ENCODE measurements at places on chromosomes 3 and 15.

DNA sequence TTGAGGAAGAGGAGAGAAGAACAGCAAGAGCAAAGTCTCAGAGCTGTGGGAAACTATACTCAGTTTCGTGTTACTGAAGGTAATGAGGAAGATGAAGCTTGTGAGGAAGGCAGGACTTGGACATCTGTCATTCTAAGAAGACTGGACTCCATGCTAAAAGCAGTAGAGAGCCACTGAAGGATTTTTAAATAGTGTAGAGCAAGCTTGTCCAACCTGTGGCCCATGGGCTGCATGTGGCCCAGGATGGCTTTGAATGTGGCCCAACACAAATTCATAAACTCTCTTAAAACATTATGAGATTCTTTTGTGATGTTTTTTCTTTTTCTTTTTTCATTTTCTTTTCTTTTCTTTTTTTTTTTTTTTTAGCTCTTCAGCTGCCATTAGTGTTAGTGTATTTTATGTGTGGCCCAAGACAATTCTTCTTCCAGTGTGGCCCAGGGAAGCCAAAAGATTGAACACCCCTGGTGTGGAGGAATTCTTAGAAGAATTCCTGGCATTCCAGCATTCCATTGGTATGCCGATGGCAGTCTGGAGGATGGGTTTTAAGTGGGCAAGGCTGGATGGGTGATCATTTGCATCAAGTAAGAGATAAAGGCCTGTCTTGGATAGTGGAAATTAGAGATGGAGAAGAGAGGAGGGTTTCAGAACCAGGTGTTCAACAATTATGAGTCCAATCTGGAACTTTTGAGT lies 6.9 kb upstream of the NFKBIZ start:
- DNase-seq, result no peak

- no peak for DNase-seq
These were observed 61.6 kb downstream of the DCBLD2 start for GRCh38 chr3:98839846-98840245.

GRCh38 chr15:69987492-69988489 lies 109.9 kb downstream of the TLE3 start:
- DNase-seq, result no peak

DNA sequence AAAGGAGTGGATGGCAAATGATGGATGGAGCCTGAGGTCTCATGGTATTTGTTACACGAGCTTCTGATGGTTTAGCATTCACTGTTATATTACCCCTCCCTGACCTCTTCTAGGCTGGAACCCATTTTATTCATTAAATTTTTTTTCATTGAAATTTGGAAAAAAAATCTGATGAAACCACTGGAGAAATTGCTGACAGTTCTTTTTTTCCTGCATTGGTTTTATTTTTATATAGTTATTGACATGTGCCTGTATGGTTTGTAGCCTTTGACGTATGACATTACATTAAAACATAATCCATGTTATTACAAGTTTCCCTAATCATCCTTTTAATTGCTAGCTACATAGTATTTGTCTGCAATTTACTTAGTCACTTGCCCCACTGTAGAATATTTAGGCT lies 81.8 kb downstream of the CLDN11 start:
- DNase-seq, result no peak

DNA sequence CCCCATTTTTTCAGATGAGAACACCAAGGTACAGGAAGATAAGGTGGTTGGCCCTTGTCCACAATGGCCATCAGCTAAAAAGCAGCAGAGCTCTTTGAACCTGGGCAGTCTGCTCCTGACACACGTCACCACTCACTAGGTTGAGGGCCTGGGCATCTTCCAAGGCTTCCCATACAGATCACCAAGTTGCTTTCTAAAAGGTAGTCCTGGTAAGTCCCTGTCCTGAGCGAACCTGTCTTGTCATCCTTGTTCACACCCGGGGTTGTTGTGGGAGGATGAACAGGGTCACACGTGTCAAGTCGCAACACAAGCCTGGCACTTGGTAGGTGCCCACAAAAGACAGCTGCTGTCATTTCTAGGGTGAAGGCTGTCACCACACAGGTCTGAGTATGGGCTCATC lies 260.4 kb downstream of the EPHB1 start:
- DNase-seq, result no peak

GRCh38 chr3:52314489-52314888 lies 1.6 kb upstream of the DNAH1 start:
- DNase-seq, result no peak

- no peak for DNase-seq
These were observed 88.4 kb upstream of the TLE3 start for GRCh38 chr15:70186152-70186551.

DNA sequence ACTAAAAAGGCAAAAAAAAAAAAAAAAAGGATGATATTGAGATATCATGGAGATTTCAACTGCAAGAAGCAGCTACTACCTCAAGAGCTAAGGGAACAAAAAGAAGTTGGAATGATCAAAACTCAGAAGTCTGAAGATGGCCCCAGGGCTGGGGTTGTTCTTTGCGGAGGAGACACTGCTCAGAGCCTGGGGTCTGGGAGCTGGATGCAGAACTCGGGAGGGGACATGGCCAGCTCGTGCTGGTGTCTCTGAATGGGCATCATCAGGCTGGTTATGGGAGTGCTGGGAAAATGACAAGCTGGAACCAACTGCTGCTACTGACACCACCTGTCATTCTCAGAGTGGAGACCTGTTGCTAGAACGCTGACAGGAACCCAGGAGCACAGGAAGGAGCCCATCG lies 14.2 kb upstream of the ADIPOQ start:
- DNase-seq, result no peak

- DNase-seq, result no peak
These were observed 405.4 kb upstream of the TBL1XR1 start for GRCh38 chr3:177602601-177603147.

DNA sequence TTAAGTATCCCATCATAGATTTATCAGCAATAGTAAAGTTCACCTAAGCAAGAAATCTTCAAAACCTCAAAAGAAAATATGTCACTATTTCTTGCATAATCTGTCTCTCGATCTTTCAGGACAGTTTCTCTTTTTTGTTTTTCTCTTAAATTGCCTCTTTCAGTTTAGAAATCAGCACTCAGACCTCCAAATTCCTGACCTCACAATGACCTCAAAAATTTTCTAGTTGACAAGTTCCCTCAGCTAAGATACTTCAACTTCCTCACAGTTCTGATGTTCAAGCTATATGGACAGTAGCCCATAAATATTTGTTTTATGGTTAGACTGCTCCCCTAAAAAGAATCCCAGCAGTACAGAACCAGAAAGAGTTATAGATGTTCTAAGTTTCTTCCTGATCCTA lies 24.1 kb downstream of the SLC24A5 start:
- DNase-seq, result no peak

- DNase-seq, result no peak
These were observed 239.4 kb downstream of the RORA start for GRCh38 chr15:60989696-60990095.

- DNase-seq, result no peak
These were observed 213.9 kb downstream of the CDIN1 start for GRCh38 chr15:36793205-36793873.

DNA sequence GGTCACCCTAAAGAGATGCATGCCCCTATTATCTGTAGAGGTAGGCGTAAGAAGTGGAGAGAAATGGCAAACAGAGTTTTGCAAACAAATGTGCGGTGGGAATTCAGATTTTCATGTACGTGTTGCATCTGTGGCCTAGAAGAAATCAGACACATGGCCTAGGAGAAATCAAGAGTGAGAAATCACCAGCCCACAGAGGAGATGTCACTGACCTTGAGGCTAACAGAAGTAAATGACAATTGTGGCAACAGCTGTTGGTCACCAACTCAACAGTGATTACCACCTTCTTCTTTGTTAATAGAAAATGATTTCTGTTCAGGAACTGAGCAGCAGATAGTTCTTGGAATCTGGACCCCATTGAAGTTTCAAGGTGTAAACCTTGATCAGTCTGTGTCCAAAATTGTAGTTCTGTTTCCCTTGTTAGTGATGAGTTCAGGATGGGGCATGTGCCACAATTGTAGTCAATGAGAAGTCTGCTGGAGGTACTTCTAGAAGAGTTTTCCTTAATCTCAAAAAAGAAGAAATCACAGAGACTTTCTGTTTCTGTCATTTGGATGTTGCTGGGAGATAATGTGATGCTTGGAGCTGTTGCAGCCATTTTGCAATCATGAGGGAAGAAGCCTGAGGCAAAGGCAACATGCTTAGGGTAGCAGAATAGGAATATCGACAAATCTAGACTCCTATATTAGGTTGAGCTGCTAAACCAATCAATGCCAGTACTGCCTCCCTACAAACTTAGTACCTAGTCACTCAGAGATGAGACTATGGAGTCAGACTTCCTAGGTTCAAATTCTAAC lies 34.3 kb upstream of the RFTN1 start:
- DNase-seq, result no peak

- no peak for DNase-seq
These were observed 11.0 kb upstream of the FBLN2 start for GRCh38 chr3:13537909-13538296.

GRCh38 chr3:182462152-182462551 lies 331.2 kb upstream of the ATP11B start:
- DNase-seq, result no peak

DNA sequence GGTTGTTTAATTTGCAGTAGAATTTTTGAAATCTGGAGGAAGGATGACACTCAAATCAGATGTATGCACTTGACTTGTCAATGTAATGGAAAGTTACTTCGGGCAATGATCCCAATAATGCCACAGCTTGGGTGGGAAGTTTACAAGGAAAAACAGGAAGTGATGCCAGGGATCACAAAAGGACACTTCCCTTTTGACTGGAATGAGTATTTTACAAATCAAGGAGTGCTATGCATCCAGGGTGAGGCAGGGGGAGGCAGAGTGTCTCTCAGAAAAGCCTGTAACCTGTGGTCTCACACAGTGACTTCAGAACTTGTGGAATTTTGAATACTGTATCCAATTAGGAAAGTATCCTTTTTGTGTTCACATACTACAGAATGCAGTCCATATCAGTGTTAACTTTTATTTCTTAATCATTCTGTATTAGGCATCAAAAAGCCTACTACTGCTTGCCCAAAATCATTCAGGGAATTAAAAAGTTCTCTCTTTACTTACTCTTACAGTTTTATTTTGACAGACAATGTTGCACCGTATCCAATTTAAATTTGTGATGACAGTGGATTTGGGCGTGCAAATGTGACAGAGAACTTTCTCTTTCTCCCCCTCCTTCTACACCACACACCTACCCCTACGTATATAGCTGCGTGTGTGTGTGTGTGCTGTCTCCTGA lies 445.1 kb downstream of the MECOM start:
- DNase-seq, result no peak

DNA sequence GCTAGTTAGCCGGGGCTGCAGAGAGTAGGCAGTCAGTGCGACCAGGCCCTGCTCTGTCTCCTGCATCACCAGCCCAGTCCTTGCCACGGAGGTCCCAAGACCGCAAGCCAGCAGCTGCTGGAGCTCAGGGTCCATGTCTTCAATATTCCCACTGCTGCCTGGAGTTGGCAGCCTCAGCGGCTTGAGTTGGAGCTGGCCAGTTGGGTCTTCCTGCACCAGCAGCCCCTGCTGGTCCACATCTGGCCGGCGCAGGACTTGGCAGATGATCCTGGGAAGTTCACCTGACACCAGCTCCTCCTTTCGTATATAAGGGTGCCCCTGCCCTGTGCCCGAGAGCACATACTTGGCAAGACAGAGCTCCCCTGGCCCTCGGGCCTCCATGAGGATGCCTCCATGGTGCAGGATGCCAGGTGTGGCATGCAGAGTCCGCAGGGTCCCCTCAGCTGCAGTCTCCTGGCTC lies 5.7 kb downstream of the XIRP1 start:
- no peak for DNase-seq

DNA sequence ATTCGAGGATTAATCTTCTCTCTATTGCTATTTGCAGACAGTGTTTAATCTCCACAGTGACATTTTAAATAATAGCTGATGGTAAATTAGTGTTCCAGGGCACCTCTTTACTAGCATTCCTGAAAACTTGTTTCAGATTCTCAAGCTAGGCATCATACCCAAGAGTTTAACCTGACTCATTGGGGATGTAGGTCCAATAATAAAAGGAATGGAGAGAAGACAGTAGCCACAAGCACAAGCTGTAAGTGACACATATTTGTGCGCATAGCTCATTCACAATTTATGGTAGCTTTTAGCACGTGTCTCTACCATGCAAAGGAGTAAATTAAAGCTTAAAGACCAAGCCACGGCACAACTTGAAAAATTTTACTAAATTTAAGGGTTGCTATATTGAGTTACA lies 171.3 kb upstream of the FAM3D start:
- no peak for DNase-seq

- peak; percentile 32 for DNase-seq
These were observed 1122.0 kb downstream of the ROBO1 start for GRCh38 chr3:78645628-78646310.

DNA sequence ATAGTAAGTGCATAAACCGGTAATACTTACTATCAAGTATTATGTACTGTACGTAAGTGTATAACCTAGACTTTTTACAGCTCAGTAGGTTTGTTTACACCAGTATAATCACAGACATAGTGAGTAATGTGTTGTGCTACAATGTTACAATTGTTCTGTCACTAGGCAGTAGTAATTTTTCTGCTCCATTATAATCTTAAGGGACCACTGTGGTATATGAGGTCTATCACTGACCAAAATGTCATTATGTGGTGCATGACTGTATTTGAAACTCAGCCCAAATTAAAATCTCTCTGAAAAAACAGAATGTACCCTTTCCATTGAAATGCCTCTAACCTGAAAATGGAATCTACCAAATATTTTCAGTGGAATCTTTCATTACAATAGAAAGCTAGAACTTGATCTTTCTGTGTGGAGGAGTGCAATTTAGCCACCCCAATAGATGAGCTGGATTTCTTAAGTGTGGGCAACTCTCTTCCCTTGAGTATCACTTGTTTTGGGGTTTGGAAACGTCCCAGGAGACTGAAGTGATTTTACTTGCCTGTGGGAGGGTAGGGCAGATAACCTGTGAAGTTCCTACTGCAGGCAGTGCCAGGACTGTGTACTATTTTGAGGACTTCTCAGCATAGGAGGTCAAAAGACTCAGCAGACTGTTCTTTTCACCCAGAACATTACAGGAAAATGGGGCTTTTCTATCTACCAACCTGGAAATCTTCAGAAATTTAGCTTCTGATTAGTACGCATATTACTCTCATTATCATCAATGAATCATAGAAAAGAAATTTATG lies 50.9 kb downstream of the FAM98B start:
- DNase-seq, result no peak

DNA sequence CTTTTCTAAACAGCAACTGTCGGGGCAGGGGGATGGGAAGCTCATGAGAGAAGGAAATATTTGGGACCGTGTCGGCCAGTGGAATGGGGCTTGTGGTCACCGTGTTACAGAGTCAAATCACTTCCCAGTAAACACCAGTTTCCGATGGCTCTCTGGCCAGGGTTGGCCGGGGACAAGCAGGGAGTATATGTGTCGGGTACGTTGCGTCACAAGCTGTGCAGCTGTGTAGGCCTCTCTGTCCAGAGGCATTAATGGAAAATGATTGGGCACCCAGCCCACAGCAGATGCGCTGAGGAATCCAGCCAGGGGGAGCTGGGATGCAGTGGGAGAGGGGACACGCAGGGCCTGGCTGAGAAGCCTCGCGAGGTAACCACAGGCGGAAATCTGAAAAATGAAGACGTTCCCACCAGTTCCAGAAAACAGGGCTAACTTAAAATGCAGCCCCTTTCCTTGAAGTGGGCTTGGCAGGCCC lies 15.8 kb upstream of the ALDH1A3 start:
- no peak for DNase-seq
